ENCODE measurements at places on chromosomes 16 and 17.

DNA sequence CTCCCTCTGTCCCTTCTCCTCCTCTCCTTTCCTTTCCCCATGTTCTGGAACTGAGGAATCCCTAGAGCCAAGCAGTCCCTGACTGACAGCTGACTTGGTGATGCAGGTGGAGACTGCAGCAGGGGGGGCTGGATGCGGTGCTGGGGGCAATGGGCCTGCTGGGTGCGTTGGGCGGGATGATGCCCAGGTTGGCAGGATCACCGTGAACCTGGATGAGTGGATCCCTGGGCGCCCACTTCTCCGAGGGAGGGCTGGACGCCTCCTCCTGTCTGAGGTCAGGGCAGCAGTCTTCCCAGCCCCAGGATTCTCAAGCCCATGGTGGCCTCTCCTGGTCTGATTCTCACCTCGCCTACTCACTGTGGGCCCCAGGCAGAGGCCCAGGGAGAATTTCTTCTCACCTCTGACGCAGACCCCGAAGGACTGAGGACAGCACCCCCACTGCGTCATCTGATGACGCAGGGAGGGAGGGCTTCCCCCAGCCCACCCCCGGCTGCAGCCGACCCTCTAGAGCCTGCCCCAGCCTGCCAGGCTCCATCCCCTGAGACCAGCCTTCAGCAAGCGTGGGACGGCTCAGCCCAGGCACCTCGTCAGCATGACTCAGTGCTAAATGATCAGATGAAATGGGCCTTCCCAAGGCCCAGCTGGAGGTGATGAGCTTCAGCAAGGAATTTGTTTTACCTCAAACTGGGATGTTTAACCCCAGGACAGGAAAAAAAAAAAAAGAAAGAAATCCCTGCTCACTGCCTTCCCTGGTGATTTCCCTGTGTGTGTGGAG lies 188.0 kb upstream of the TNRC6C start:
- DNase-seq = no peak

DNA sequence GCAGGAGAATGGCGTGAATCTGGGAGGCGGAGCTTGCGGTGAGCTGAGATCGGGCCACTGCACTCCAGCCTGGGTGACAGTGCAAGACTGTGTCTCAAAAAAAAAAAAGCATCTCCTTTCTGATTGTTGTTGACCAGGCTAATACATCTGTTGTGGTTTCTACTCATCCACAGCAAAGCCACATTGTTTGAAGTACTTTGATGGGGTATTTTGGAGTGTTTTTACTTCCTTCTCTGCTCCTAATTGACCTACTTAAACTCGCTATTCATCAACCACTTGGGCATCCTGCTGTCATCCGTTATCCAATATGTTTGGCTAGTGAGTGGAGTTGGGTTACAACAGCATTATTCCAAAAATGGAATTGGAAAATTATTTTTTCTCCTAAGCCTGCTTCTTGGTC lies 3.5 kb upstream of the CDC27 start:
- DNase-seq = no peak

DNA sequence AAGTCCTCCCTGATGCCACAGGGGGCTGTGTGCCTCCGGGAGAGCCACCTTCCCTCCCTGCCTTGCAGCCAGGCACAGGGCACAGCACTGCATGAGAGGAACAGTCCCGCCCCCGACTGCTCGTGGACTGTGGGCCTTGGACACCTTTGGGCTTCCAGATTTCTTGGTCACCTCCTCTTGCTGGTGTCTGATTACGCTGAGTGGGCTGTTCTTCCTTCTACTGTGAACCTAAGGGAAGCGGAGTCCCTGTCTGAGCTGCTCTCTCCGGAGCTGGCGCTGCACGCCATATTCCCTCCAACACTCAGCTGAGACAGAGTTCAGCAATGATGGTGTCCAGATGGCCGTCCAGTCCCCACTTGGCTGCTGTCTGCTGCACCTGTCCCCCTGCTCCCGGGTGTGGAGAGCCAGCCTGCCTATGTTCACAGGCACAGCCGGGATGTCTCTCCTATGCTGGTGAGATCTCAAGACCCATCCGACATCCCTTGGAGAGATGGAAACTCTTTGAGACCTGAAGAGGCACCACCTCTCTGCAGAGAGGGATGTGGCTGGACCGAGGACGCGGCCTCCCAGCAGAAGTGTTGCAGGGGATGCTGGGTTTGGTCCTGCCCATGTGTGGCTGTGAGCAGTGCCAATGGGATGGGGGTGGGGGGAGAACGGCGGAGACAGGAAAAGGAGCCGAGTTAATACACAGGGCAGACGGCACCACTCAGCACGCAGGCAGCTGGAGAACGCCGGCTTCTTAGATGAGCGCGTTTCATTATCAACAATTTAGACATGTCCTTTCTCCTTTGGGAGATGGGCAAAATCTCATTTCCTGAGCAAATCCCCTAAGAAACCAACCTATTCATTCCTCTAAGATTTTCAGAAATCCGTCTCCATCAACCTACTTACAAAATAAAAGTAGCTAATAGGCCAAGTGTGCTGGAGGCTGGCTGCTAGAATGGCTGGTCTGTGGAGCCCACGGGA lies 171.9 kb downstream of the ENGASE start:
- no peak for DNase-seq

DNA sequence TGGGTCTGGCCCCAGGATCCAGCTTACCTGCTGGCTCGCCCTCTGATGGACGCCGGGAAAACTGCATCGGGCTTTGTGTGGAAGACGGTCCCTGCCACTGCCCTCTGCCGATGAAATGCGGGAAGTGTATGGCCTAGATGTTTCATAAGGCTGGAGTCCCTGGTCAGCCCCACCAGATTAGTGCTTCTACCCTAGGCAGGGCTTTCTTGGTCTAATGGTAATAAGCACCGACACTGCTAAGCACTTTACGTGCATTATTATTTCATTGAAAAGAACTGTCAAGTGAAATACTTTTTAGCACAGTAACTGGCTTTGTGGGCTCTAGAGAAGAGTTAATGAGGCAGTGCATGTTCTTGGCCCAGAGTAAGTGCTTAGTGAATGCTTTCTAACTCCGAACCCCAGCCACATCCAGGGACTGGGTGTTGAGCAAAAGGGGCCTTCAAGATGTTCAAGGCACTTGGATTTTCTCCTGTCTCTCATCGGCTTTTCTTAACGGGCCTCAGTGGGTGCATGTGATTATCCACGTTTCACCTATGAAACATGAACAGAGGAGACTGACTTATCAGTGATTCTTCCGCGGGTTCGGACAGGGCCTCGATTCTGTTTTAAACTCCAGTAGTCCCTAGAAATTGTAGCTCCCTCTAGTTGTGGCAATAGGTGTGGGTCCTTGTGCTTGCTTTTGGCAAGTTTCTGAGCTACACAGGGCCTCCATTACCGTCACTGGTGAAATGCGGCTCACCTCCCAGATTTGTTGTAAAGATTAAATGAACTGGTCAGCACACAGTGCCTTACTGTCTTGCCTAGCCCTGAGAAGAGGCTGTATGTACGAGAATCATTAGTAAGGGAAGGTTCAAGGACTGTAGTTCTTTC lies 6.6 kb downstream of the TRAF4 start:
- DNase-seq = peak; percentile 60

GRCh38 chr17:81163703-81164370 lies 1.5 kb upstream of the PVALEF start:
- DNase-seq = no peak

DNA sequence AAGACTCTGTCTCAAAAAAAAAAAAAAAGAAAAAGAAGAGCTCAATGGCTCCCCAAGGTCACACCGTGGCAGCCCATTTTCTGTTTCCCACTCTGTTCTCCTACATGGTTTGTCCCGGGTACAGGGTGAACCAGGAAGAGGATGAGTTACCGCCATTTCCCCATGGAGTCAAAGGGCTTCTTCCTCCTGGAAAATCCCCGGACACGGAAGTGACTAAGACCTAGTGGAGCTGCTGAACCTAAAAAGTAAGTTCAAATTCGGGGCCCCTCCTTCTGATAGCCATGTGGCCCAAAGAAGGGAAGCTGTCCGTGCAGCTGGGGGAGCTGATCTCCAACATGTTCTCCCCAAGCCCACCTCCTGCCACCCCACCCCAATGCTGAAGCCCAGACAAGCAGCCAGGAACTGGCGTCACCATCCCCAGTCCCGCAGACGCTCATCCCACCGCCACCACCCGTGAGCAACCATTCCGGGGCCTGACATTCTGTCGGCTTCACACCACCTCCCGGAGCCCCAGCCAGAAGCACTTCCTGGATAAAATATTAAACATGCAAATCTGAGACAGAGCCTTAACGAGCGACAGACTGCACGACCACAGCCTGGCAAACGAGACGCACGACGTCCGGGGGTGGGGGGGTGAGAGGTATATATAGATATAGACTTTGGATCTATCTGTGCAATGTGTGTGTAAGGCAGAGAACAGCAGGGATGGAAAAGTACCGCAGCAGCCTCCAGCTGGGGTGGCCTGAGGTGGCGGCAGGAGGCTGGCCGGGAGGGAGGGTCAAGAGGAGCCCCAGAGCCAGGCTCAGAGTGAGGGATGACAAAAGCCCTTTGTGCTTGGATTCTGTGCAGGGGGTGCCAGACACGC lies 17.6 kb downstream of the EPOP start:
- no peak for DNase-seq

- peak; percentile 97 for DNase-seq
These were observed 12.9 kb downstream of the P2RX5 start for GRCh38 chr17:3683054-3683511.

DNA sequence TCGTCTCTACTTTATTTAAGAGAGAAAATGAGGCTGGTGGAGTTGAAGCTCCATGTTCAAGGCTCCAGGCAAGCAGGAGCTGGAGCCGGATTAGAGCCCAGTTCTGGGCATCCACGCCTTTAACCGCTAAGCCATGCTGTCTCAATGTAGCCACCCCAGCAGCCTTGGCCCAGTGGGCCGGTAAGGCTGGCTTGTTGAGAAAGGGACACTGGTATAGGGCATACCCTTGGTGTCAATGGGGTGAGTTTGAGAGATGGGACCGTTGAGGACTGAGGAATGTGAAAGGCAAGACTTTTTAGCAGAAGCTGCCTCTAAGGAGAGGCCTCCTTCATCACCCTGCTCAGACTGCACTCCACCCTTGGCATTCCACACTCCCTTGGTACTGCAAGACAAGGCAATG lies 147.4 kb downstream of the CYLD start:
- no peak for DNase-seq

DNA sequence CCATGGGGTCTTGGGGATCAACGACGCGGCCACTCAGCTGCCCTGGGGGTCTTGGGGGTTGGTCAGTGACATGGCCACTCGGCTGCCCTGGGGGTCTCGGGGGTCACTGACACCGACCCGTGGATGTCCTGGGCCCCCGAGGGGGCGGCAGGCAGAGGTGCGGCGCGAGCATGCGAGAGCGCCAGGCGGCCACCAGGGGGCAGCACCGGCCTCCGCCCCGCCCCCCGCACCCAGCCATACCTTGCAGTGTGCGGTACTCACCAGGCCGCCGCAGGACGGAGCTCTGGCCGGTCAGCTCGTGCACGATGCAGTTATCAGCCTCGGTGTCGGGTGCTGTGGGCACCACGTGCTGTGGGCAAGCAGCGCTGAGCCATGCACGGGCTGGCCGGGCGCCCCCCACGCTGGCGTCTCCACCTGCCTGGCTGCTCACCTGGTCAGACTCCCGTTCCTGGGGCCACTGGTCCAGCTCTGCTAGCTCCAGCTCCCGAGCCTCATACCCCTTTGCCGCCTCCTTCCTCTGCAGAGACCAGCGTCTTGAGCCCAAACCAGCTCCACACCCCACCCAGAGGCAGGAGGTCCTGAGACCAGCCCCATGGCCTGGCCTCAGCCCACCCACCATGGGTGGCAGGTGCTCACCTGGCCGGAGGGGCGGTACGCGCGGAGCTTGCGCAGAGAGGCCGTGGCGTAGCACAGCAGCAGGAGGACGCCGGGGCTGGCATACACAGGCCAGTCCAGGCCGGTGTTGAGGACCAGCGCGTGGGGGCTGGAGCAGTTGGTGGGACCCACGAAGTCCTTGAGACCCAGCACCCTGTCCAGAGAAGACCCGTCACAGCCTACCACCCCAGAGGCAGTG lies 31.2 kb downstream of the CTU2 start:
- DNase-seq = peak; percentile 41

DNA sequence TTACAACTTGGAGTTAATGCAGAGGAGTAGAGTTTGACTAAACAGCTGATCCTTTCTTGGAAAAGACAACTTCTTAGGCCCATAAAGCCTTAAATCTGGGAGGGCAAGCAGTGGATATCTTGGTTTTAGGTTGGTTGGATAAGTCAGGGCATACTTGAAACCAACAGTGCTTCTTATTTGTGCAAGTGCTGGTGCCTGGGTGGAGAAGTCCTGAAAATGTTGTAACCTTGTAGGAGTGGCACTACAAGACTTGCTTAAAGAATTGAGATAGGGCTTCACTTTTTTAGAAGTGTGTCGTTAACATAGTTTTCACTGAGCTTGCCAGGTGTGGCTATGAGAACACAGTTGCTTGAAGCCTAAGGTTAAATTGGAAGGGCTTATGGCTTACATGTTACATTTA lies 6.2 kb downstream of the MSI2 start:
- DNase-seq = no peak

- DNase-seq = no peak
These were observed 30.4 kb downstream of the CCDC182 start for GRCh38 chr17:57714665-57715180.

GRCh38 chr17:82993005-82993404 lies 86.4 kb upstream of the METRNL start:
- DNase-seq = no peak

GRCh38 chr17:8225813-8226535 lies 15.6 kb upstream of the AURKB start:
- no peak for DNase-seq

- DNase-seq = no peak
These were observed 307.1 kb downstream of the TMEM114 start for GRCh38 chr16:8283195-8283594.

DNA sequence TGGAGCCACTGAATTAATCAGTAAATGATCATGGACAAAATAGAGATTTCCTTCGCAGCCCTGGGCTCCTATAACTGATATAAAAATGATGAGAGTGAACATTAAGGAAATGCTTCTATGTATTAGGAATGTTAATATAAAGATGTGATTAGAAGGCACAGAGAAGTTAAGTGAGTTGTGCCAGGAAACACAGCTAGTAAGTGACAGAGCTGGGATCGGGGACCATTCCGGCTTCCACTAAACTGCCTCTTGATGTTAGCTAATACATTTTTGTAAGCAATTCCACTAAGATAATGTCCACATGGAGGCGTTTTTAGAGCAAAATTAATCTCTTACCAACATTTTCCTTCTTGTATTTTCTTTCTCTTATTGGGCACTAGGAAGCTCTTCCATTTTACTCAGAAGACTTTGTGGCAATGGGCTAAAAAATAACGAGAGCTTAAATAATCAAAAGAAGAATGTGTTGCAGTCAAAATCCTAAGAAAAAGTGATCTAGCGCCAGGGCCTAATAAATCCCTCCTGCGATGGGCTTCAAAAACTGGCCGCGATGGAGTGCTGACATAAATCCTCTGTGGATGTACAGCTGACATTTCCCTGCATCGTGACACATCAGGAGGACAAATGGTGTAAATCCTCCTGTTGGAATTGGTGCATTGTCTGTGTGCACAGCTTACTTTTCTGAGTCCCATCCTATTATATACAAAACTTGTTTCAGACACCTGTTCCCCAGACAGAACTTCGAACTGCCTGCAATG lies 326.1 kb upstream of the MAF start:
- DNase-seq = no peak

DNA sequence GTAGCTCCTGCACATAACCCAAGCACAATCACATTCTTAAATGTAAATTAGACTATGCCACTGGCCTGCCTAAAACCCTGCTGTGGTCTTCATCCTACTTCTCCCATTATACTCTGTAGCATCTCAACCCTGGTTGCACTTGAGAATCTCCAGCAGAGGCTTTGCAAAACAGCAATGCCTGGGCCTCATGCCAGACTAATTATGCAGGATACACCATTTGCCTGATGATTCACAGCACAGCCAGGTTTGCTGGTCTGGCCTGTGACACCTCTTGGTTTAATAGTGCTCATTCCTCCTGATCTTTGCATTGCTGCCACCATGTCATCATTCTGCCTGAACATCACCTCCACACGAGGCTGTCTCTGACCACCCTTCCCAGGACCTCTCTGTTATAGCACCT lies 491.9 kb upstream of the TOM1L1 start:
- no peak for DNase-seq

Measured in D721Med (cell line).